ENCODE measurements at places on chromosomes 11 and 22. TPM values are rescaled to one million over a fixed set of nuclear protein-coding genes. Genes with fewer than 3 reads are reported as not detected.

GRCh38 chr22:45441138-45441537, 27.6 kb downstream of the RIBC2 start:
- peak; percentile 72 for DNase-seq

DNA sequence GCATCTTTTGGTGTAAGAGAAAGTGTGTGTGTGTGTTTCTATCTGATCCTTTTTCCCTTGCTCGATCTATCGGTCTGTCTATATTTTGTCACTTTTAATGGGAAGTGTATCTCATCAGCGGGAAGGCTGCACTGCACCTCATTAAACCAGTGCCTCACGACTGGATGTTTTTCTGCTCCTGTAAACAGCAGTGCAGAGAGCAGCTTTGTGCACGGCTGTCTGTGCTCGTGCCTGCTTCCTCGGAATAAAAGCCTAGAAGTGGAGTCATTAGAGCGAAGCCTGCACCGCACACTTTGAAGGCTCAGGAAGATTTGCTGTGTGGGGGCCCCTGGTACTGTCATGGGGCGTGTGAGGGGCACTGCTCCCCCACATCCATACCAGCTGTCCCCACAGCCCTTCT, 27.0 kb upstream of the PARVG start:
- DNase-seq: no peak

GRCh38 chr11:16911658-16912057, 102.6 kb downstream of the PLEKHA7 start:
- no peak for DNase-seq

DNA sequence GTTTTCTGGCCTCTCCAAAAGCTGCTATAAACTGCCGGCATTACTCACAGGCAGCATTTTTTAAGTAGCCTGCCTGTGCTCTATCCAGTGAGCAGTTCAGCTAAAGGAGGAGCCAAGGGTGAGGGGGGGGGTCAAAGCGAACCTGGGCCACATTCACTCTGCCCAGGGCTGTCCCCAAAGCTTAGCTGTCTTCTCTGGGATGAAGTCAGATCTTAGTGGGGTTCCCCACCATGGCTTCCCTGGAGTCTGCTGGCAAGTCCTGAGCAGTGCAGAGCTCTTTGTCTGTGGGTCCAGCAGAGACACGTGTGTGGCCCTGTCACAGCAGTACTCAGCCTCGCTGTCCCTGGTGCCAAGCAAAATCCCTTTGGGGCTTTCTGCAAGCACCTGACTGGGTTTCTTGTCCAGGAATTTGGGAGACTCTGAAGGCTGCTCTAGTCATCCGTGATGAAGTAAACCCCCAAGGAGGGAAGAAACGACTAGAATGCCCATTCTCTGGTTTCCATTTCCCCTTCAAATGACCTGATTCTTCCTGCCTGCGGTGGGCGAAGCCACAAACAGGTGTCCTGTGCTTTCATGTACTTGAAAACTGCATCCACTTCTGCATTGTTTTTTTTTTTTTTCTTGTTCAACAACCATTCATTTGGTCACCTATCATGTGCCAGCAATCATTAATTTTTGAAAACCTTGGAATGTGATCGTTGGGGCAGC, 2.6 kb downstream of the KCNJ5 start:
- no peak for DNase-seq

DNA sequence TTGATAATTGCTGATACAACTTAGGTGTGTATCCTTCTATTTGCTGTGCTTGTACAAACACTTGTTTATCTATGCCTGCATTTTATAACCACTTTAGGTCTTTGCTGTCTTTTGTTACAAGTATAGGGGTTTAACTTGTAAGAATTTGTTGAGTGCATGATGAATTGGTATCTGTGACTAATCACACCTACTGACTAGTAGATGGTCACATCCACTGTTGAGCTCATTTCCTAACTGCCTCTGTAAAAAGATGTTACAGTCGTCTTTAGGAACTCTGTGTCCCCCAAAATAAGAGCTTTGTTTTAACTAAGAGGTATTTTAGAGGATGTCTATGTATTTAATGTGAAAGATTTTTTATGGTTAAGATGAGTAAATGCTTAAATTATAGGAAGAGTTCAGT, 60.5 kb downstream of the HIPK3 start:
- DNase-seq: no peak

DNA sequence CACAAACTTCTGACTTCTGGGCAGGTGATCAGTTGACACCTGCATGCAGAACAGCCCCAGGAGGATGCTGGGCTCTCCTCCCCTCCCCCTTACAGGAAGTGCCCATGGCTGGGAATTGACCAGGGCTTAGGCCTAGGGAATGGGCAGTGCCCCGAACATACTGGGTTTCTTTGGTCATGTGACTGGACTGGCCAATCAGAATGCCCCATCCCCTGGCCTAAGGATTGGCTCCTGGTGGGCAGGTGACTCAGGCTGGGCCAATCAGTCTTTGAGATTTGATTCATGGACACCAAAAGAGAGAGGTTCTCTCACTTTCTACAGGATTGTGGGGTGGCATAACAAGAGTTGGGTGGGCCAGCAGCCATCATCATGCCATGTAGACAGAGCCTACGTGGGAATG, 37.1 kb downstream of the MCM5 start:
- DNase-seq: no peak

- DNase-seq: no peak
Measured at GRCh38 chr11:79610678-79611077, 169.8 kb upstream of the TENM4 start.

The SMTNL1 gene
- 0.47 TPM for polyA plus RNA-seq

DNA sequence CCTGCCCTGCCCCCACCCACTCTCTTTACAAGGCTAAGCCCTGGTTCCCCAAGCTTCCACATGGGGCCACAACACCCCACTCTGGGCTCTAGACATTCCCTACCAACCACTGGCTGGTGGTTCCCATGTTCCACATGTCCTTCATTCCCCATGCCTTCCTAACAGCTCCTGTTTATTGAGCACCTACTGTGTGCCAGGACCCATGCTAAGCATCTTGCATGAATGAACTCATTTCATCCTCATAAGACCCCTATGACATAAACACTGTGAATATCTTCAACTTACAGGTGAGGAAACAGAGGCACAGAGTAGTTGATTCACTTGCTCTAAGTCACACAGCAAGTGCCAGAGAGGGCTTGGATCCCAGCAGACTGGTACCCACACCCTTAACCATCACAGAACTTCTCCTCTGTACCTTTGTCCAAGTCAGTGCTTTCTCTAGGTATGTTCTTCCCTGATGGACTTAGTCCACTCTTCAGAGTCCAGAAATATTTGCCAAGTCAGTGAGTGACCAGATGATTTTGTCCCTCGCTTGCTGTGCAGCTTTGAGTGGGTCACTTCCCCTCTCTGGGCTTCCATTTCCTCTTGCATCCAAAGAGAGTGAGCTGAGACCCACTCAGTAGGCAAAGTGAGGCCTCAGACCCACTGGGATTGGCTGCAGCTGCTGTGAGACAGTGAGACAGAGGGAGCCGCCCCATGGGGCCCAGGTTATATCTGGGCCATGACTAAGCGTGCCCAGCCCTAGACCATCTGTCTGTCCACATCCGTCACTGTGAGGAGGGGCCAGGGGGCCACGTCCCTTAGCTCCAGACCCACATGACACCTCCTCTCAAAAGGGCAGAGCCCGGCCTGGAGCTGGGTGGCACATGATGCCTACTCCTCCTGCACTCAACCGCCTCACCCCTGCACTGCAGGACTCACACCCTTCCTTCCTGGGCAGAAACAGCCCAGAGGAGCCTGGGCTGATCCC, 132.4 kb downstream of the MN1 start:
- DNase-seq: peak; percentile 65

All from cardiac muscle cell (in vitro differentiated cells and primary cell).